ENCODE measurements at places on chromosomes 2 and 18.

DNA sequence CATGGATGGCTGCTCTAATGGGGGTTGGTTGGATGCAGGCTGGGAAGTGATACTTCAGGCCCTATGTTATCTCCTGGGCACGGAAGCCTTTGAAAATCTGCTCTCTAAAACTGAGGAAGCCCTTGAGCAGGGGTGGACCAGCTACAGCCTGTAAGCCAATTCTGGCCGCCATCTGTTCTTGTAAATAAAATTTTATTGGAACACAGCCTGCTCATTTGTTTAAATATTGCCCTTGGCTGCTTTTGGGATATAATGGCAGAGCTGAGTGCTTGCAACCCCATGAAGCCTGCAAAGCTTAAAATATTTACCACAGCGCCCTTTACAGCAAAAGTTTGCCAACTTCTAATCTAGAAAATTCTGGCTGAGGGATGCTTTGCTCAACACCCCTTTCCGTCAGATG, 11.9 kb upstream of the IGFBP2 start:
- DNase-seq, result no peak

- no peak for DNase-seq
Observed at GRCh38 chr2:137952586-137953129, 11.6 kb upstream of the HNMT start.

DNA sequence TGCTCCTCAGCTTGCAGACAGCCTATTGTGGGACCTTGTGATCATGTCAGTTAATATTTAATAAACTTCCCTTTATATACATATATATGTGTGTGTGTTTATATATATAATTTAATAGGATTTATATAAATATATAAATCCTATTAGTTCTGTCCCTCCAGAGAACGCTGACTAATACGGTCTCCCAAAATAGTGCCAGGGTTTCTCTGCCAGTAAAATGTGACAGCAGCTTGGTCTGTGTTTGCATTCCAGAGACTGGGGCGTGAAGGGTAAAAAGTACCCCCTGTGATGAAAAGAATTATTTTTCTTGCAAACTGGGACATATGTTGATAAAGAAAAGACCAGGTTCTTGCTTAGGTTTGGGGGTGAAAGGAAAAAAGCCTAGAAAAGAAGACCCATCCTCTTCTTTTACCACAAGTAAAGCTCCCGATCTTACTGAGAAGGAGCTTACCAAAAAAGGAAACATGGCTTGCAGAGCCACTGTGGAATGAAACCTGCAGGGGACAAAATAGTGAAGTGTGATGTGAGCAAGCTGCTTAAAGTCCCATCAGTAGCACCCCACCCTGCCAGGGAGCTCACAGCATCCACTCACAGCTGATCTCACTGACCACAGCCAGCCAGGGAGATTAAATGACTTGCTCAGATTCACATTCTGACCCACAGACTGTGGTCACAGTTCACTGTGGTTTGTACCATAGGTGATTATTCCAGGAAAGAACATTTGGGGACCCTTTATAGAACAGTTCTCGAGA, 110.9 kb upstream of the RMP24 start:
- no peak for DNase-seq

DNA sequence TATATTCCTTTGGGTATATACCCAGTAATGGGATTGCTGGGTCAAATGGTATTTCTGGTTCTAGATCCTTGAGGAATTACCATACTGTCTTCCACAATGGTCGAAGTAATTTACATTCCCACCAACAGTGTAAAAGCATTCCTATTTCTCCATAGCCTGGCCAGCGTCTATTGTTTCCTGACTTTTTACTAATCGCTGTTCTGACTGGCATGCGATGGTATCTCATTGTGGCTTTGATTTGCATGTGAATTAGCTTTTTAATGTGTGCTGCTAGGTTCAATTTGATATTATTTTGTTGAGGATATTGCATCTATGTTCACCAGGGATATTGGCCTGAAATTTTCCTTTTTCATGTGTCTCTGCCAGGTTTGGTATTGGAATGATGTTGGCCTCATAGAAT, 67.4 kb upstream of the VRK2 start:
- no peak for DNase-seq

GRCh38 chr2:30527859-30528258, 80.8 kb downstream of the LCLAT1 start:
- no peak for DNase-seq

GRCh38 chr2:165193178-165193777, 10.6 kb downstream of the SCN3A start:
- DNase-seq, result no peak

- DNase-seq, result no peak
Observed at GRCh38 chr2:58805126-58805525, 564.0 kb upstream of the FANCL start.

DNA sequence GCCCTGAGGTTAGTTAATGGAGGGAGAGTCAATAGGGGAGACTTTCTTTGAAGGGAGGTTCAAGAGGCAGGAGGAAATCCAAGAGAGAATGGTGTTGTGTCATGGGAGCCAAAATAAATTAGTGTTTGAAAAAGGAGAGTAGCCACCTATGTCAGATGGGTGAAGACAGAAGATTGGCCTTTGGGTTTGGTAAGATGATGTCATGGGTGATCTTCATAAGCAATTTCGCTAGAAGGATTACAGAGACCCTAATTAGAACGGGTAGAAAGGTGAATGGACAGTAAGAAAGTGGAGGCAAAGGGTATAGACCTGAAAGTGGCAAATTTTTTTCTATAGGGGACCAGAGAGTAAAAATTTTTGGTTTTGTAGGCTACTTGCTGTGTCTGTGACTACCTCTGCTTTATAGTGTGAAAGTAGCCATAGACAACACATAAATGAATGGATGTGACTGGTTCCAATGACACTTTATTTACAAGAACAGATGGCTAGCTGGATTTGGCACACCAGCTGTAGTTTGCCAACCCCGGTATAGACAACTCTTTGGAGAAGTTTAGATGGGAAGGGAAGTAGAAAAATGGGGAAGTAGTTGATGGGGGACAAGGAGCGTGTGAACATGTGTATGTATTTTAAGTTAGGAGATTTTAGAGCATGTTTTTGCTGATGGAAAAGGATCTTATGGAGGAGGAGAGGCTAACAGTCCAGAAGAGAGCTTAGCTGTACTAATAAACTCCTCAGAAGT, 9.3 kb downstream of the STAMBP start:
- DNase-seq, result no peak

DNA sequence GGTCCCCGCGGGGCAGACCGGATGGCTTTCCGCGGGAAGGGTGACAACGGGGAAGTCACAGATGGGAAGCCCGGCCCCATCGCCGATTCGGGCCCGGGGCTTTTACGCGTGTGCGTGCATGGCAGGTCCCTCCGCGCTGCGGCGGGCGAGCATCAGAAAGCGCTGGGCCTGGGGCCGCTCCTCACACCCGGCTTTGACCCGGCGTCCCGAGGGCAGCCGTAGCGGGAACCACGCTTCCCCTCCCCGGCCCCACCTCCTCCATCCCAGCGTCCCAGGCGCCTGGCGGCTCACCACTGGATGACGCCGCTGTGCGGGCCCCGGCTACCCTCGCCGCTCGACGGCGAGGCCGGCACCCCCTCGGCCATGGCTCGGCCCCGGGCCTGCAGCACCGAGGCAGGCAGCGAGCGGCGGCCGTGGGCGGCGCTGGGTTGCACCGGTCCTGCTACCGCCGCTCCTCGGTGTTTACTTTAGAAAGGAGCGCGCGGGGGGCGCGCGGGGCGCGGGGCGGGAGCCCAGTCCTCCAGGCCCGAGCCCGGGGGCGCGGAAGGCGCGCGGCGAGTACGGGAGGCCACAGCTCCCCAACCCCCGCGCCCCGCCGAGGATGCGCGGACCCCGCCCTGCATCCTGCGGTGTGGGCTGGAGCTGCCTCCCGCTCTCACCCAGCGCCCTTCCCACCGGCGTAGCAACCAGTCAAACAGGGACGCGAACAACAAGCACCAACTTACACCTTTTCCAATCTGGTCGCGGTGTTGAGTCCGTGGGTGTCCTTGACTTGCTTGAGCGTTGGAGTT, 806 bp downstream of the RFX8 start:
- DNase-seq, result peak; percentile 70

DNA sequence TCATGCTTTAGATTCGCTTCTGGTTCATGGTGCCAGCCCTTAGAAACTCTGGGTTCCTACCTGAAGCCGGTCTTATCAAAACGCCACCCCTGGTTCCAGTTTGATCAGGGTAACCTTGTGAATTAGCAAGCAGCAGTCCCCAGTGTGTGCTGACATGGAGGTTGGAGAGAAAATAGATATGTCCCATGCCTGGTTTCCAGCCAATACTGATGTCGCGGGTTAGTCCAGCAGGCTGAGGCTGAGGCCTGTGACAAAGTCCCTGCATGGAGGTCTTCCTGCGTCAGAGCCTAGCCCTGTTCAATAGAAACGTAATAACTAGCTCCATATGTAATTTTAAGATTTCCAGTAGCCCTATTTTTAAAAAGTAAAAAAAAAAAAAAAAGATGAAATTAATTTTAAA, 28.2 kb downstream of the LPIN1 start:
- no peak for DNase-seq

DNA sequence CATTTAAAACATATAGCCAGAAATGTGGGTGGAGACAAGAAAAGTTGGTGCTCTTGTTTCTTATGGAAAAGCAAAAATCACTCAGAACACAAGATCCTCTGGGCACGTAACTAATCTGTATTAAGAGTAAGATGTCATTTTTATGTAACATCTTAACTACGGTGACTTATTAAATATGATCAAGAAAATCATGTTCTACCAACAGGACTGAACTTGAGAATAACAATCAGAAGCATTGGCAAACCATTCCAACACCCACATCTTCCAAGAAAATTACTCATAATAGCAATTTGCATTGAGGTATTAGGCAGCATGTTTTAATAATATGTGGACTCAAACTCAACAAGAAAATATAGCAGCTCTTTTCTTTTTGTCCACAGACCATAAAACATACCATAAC, 21.6 kb downstream of the MAP2 start:
- DNase-seq, result no peak

DNA sequence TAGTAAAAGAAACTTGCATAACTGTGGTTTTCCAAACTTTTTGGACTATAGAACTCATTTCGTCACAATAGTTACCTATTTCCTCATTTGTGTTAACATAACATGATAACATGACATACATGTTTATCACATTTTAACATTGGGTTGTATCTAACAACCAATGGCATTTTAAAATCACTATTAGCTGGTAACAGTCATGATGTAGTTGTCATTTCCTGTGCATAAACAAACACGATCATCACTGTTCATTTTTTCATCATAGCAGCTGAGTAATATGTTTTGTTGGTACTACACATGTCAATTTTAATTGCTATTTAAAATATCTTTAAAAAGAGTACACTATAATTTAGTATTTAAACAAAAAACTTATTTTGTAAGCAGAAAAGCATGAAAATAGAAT, 402.4 kb downstream of the SATB2 start:
- DNase-seq, result no peak

DNA sequence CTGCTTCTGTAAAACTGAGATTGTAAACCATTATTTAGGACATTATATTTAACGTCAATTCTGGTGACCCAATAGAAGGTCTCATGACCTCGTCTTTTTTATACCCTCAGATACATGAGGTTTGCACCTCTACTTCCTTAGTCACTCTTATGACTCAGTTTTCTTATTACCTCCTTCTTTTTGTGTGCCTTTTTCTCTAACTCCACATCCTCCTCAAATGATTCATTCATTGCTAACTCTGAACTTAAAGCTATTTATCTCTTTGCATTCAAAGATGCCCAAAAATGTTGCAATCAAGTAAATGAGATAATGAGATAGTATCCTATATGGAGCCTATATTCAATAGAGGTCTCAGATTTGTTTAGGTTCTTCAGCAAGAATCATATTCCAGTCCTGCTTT, 121.0 kb upstream of the KYNU start:
- no peak for DNase-seq

- DNase-seq, result no peak
Observed at GRCh38 chr2:144801766-144802165, 281.8 kb upstream of the ZEB2 start.

DNA sequence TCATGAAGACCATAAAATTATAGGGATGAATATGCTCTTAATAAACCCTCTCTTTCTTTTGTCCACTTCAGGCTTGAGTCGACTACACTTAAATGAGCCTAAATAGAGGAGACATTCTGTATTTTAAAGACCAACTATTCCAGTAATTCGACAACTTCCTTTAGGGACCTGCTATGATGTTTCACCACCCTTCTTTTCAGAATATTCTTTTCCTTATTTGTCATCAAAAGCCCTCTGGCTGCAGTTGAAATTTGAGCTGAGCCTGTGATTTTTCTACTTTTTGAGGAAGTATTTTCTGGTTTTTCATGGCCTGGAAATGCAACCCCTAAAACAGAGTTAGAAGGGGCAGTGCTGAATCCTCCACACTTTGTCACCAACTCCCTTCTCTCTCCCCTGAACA, 287.0 kb downstream of the EPHA4 start:
- DNase-seq, result no peak

DNA sequence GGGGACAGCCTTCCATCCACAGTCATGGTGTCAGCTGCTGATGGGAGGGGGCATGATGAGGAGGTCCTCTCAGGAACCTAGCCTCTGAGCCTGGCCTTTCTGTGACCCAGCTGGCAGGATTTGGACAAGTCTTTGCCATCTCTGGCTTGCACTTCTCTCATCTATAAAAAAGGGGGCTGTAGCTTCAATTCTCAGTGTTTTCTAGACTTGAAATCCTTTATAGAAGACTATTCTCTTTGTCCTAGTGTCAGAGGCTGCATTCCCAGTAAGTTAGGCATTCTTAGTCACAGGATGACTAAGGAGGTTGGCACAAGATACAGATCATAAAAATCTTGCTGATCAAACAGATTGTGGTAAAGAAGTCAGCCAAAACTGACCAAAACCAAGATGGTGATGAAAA, 958.5 kb downstream of the CNTNAP5 start:
- no peak for DNase-seq

GRCh38 chr2:229412686-229413085, 141.6 kb upstream of the PID1 start:
- DNase-seq, result no peak

- peak; percentile 26 for DNase-seq
Observed at GRCh38 chr2:33033606-33034081, 86.9 kb downstream of the LTBP1 start.

DNA sequence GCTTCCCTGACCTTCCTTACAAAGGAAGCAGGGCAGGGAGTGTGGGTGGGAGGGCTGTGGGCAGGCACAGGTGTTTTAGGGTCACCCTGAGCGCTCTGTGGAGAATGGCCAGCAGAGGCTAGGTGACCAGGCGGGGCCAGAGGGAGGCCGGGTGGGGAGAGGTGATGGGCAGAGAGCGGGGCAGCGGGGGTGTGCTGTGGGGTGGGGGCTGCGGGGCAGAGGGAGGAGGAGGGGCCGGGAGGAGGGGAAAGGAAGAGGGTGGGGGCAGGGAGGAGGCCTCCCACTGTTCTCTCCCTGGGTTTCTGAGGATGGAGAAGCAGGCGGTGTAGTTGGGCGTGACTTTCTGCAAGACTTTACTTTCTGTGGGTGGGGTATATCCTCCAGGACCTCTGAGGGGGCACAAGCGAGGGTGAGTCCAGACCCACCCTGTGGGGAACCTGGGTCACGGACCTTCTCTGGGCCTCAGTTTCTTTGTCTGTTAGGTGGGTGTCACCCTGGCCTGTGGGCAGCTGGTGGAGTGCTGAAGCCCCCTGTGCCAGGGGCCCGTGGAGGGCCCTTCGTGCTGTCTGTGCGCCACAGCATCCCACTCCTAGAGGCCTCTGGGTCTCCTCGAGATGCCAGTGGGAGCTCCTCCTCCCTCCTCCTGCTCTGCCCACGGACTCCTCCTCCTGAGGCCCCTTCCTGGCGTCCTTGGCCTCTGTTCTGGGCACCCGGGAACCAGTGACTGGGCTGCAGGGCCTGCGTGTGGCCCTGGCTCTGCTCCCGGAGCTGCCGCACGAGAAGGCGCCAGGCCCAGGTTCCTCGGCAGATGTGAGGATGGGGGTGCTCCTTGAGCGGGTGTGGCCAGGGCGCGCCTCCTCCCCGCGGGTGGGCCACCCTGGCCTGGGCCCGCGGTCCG, 6.3 kb upstream of the NEU4 start:
- peak; percentile 3 for DNase-seq
